Left lung (tissue), 14 donors: ENCODE measurements at places on chromosomes 11 and 22. TPM values are rescaled to one million over a fixed set of nuclear protein-coding genes. Genes with fewer than 3 reads are reported as not detected.
A peak's percentile ranks its signal among the peaks of the same experiment; 100 is the strongest.

Gene SYT8
- total RNA-seq: 8.8 TPM

Gene OVCH2
- 0.81 TPM for total RNA-seq

Gene SLC1A2
- 1.5 TPM for total RNA-seq

Gene LRRC74B
- 0.94 TPM for total RNA-seq

Gene CRYBA4
- total RNA-seq: not detected

GRCh38 chr11:2140411-2141400 is 1.5 kb upstream of the IGF2 start:
- DNase-seq: no peak

DNA sequence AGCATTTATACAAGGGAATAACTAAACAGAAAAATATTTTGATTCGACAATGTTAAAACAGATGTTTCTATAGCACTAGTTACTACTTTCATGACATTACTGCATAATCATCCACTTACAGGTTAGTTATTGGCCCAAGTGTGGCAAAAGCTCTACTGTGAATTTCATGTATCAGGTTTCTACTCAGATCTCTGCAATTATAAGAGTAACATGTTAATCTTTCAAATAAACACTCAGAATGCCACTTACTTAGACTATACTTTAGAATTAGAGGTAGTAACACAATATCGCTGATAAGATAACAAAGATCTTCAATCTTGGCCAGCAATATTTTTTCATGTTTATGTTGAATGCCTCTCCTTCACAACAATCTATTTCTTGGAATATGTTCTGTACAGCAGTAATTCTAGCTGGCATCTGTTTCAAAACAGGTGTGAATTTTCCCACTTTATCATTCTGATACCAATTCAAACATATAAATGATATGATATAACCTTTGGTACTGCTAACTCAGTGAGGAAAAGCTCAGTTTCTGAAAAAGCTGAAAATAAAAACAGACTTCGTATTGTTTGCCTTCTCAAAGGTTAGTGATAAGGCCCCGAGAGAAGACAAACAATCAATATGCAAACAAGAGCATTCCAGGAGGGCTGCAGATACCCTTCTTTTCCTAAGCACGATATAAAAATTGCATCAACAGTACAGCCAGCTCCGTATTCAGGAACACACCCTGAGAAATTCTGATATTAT is 11.0 kb upstream of the CCDC34 start:
- DNase-seq: no peak

DNA sequence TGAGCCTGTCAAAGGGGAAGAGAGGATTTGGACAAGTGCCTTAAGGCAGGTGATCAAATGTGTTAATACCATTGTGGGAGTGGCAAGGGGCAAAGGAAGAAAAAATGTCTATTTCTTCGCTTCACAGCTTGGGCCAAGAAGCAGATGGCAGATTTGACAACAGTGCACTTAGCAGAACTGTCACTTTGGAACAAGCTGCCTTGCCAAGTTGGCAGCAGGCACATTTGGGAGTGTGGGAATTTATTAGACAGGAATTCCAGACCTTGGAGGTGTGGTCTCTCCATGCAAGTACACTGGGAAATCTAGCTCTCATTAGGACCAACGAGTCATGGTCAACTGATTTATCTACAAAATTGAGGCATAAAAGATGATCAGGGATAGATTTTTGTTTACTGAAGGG is 265.1 kb downstream of the NELL1 start:
- DNase-seq: no peak

DNA sequence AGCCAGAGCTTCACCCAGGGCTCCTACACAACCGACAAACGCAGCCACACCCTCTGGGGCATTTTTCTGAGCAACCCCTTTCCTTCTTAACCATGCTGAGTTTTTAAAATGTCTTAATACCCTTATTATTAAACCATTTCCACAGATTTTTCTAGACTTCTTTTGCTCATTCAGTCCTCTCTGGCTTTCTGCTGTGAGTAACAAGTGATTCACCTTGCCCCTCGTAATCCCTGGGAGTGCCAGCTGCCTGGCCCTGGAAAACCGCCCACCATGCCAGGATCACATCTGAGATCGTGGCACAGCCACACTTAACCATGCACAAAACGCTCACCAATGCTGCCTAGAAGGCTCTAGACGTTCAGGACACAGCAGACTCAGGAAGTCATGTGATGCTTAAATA is 25.4 kb downstream of the YPEL1 start:
- DNase-seq: no peak

DNA sequence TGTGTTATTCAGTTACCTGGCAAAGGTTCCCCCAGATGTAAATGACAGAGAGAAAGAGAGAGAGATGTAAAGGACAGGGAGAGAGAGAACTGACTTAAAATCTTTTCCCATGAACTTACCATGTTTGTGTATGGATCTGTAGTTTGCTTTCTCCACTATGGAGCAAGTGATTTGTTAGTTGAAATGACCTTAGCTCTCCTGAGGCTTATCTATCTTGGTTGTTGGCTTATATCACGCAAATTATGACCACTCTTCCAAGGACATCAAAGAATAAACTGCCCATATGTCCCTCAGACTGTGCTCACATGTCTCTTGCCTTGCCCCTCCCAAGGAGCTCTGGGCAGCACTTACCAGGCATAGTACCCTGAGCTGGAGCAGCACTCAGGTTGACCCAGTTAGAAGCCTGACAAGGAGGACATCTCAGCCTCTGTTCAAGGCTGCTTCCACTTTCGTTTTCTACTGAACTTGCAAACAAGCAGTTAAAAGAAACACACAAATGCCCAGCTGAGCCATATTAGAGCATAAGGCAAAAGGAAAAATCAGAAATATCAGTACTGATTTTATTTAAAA is 95.3 kb upstream of the RCN1 start:
- no peak for DNase-seq

- no peak for DNase-seq
Observed at GRCh38 chr11:19209617-19210370, 8.0 kb upstream of the CSRP3 start.

DNA sequence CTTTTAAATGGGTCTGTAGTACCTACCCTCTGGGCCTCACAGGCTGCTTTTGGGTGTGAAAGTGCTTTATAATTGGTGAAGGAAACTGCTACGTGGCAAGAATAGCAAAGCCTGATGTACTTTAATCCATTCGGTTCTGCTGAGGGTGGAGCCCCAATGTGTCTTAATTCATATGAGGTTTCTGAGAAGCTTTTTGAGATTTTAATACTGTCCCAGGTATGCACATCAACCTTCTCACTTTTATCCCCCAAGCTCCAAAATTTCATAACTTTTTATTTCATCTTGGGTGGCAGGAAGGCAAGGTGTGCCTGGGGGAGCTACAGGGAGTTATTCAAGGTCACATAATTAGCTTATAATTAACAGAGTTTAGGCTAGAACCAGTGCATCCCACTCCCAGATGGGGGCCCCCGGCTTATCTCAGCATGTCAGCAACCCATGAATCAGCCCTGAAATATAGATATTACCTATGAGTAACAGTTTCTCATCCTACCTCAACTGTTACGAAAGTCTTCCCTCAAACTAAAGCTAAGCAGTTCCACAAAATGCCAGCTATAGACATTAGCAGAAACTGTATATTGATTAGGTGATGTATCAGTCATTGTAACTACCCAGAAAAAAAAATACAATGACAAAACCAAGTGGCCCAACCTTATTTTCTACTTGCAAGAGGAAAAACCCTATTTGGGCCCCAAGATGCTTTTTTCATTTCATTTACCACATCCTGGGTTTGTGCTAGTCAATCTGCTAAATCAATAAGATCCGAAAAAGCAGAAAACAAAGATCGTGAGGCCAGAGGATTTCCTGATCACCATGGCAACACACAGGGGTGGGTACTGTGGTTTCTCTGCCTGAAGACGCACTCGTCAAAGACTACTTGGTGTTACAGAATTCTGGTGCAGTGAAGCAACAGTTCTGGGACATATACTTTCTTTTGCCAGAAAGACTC is 26.7 kb downstream of the CD44 start:
- DNase-seq: peak; percentile 60
